ENCODE measurements at places on chromosomes 2 and 18.

GRCh38 chr2:113886479-113887008 is 3.3 kb upstream of the ACTR3 start:
- no peak for DNase-seq

DNA sequence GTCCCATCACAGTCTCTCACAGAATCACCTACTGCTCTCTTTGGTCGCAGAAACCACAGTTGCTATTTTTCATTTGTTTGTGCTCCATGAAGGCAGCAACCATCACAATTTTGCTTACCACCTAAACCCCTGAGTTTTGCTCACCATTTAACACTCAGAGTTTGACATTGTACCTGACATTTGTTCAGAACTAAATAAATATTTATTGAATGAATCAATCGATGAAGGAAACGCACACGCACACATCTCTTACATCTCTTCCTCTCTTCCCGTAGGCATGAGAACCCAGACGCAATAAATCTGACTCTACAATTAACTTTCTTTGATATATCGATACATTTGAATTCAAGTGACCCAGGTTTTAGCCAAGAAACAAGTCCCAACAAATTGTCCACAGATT is 105.5 kb upstream of the RNF152 start:
- DNase-seq: no peak

GRCh38 chr2:100820523-100821254 is 750 bp downstream of the NPAS2 start:
- DNase-seq: no peak

DNA sequence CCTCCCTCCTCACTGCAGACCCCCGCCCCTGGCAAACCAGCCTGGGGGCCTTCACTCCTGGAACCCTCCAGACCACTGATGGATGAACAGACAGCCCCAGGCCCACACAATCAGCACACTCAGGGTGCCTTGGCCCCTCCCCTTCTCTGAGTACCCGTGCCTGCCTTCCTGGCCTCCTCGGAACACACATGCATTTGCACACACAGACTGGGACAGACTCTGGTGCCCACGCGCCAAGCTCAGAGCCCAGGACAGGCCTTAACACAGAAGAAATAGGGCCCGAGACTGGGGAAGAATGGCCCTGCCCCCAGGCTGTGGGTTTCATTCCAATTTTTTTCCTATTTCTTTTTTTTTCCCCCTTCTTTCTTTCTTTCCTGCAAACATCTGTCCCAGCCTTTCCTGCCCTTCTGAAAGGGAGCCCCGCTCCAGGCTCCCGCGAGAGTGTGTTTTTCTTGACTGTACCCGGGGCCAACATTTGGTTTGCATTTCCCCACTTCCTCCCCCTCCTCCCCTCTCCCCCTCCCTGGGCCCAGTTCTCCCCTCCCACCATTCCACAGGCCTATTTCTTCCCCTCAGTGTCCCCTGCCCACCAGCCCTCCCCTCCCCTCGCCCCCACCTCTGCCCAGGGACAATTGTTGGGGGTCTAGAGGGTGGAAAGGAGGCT is 618 bp upstream of the TNS1 start:
- no peak for DNase-seq

GRCh38 chr2:219959471-219959870 is 332.0 kb downstream of the SLC4A3 start:
- no peak for DNase-seq
